Fibroblast of pulmonary artery (primary cell): ENCODE measurements at places on chromosomes 5 and 9.

GRCh38 chr9:90891308-90892040 is 89.9 kb downstream of the SYK start:
- DNase-seq: no peak

DNA sequence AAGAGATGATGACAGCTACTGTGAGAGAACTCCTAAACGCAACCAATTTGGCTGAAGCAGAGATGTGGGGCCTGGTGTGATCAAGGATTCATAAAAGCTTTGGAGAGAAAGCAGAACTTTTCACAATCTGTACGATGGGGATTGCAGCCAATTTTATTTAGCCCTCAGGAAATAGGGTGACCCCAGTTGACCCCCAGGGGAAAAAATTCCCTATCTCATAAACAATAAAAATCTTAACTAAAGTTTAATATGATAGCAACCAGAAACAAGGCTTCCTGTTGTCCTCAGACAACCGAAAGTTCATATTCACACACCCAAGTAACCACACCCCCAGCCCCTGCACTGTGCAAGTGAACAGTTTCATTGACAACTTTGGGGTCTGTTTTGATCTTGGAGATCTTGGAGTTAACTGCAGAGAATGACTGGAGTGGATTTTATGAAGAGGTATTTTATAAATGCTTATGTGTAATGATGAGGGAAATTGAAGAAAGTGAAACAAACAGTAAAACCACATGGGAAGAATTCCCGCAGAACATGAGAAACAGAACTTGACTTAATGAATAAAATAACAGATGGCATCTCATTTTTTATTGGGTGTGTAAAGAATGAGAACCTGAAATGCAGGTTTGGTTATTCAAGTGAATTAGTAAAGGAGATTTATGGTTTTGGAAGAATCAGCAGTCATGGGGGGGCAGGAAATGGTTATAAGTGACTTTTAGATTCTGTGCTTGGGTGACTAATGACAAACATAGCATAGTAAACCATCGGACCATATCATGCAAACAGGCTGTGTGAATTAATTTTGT is 94.5 kb downstream of the PDE4D start:
- peak; percentile 35 for DNase-seq

DNA sequence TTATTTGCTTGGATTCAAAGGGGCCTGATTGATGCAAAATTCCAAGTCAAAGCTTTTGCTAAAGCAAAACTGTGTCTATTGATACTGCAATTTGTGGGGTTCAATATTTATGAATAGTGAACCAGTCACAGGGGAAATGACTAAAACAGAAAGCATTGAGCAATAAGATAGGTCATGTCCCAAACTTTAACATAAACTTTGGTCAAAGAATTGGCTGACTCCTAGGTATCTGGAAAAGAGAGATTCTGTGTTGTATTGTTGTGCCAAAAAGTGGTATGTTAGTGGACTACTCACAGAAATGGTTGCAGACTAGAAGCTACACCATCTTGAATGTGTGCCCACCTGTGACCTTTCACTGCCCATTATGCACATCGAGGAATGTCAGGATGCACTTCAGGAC is 585.5 kb upstream of the RGMB start:
- peak; percentile 11 for DNase-seq

DNA sequence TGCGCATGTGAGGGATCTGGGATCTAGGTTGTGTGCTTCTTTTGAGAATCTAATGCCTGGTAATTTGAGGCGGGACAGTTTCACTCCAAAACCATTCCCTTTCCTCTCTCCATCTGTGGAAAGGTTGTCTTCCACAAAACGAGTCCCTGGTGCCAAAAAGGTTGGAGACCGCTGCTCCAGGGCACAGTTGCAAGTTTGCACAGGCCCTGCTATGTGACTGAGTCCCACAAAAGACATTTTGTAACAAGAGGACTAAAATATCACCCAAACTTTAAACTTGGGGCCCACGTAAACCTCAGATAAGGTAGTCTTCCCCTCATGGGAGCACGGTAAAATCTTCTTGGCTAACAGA is 5.8 kb upstream of the ZNF367 start:
- no peak for DNase-seq

DNA sequence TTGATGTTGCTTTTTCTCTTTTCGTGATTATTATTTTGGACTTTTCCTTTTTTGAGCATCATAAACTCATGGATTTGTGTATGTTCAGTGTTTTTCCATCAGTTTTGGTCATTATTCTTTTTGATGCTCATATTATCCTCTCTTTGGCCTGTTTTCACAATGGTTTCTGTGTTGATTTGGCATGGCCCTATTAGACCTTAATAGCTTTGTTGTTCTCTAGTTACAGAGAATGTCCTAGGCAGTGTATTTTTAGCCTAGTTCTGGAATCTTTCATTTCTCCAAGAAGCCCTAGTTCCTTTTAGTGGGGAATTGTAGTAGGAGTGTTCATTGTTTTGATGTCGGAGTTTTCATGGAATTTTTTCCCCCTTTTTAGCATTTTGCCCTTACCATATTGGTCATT is 41.3 kb upstream of the ROPN1L start:
- no peak for DNase-seq

DNA sequence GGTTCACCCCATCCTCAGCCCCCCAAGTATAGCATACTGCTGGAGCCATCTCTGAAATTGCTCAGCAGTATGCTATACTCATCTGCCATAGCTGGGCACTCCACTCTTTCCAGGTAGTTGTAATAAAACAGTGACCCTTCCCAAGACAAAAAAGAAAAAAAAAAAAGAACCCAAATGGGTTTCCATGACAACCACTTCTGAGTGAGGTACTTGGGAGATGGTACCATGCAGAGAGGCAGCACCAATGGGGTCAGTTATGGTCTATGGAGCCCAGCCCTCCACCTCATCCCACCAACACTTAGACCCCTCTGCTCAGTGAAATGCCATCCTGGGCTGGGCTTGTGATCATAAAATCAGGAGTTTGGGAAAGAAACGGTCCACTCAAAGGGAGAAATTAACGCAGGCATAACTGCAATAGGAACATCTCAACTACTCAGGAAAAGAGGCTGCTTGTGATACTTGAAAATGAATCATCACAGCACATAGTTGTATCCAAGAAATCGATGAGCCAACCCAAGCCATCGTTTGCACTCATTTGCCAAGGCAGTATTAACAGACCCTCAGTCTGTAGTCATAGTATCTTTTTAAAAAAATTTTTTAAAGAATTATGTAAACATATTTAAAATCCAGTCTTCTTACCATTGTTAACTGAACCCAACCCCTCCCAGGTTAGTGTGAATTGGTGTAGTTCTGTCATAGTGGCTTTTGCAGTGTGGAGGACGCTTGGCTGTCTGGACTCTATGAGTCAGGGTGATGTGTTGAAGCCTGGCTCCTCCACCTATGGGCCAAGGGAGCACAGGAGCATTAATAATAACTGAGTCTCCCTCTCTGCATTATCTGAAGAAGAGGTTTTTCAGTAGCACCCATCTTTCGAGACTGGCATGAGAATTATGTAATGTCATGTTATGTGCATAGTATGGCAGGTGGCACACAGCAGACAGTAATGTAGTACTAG is 402.7 kb downstream of the SPOCK1 start:
- no peak for DNase-seq
